ENCODE measurements at places on chromosomes 12 and 14.

GRCh38 chr12:5884285-5884684 lies 60.8 kb downstream of the ANO2 start:
- no peaks in the 10 kb centered on the region for H3K4me1 ChIP-seq
- no peaks in the 10 kb centered on the region for H3K36me3 ChIP-seq
- DNase-seq = no peak
- no peaks in the 10 kb centered on the region for H3K27me3 ChIP-seq

DNA sequence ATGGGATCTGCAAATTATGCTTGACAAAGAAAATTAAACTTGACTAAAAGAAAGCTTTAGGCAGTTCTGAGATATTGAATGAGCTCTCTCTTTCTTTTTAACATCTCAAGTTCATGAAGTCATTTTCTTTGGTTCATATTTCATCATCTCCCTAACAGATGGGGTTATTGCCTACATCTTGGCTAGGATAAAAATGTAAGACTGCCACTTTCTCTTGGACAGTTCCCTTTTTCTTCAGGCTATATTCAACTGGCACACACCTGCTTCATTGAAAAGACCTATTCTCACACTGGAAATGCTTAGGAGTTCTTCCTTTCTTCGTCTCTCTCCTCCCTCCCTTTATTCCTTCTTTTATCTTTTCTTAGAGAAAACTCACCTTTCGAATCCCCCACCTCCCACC lies 355.9 kb upstream of the SEL1L start:
- no peak overlapping the region for H3K27ac ChIP-seq
- no peaks in the 10 kb centered on the region for H3K4me1 ChIP-seq
- H3K27me3 ChIP-seq = no peaks in the 10 kb centered on the region
- DNase-seq = no peak
- no peak overlapping the region for H3K4me3 ChIP-seq

GRCh38 chr14:61813096-61813606 lies 50.9 kb downstream of the SNAPC1 start:
- DNase-seq = no peak
- peak overlapping the region; percentile 32 for H3K4me3 ChIP-seq
- H3K27ac ChIP-seq = no peak overlapping the region
- peaks cover 3% of the 10 kb centered on the region for H3K4me1 ChIP-seq
- H3K36me3 ChIP-seq = no peaks in the 10 kb centered on the region

DNA sequence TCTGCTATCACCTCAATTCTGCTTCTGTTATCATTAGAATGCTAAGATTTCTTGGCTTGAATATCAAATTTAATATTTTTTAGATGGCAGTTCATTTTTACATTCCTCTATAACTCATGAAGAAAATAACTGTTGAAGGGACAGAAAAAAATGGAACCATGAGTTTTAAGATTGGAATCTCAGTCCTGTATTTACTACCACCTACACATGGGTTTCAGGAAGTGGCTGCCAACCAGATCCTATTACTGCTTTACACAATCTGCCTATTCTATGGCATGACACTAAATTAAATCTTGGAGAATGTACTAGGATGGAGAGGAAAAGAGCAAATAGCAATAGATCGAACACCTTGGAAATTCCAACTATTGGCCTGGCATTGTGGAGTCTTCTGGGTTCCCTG lies 140.8 kb downstream of the DUSP6 start:
- H3K36me3 ChIP-seq = no peaks in the 10 kb centered on the region
- no peak for DNase-seq
- H3K4me3 ChIP-seq = no peak overlapping the region
- H3K27me3 ChIP-seq = no peaks in the 10 kb centered on the region

- no peak for DNase-seq
- H3K27me3 ChIP-seq = no peaks in the 10 kb centered on the region
- no peaks in the 10 kb centered on the region for H3K36me3 ChIP-seq
- no peak overlapping the region for H3K4me3 ChIP-seq
Observed at GRCh38 chr12:91695964-91696363, 449.7 kb downstream of the BTG1 start.

DNA sequence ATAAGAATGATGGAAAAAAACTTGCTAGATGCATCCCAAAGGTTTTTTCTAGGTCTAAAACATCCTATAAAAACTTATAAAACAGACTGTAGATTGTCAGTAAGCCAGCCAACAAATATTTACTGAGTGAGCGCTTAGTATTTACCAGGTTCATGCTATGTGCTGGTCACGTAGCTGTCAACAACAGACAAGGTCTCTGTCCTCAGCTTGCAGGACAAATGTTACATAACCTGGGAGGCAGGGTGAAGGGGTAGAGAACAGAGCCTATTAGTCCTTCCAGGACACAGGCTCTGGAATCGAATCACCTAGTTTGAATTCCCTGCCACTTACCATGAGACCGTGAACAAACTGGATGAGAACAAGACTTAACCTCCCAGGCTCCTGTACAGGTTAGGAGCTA lies 6.4 kb downstream of the NFYB start:
- H3K27me3 ChIP-seq = no peaks in the 10 kb centered on the region
- H3K4me1 ChIP-seq = peaks cover 2% of the 10 kb centered on the region
- no peak for DNase-seq
- H3K27ac ChIP-seq = no peak overlapping the region

- DNase-seq = no peak
- H3K36me3 ChIP-seq = no peaks in the 10 kb centered on the region
- H3K4me1 ChIP-seq = no peaks in the 10 kb centered on the region
- H3K27ac ChIP-seq = peak overlapping the region; percentile 80
- H3K27me3 ChIP-seq = no peaks in the 10 kb centered on the region
- H3K4me3 ChIP-seq = no peak overlapping the region
Observed at GRCh38 chr12:124481772-124482566, 85.4 kb downstream of the NCOR2 start.

DNA sequence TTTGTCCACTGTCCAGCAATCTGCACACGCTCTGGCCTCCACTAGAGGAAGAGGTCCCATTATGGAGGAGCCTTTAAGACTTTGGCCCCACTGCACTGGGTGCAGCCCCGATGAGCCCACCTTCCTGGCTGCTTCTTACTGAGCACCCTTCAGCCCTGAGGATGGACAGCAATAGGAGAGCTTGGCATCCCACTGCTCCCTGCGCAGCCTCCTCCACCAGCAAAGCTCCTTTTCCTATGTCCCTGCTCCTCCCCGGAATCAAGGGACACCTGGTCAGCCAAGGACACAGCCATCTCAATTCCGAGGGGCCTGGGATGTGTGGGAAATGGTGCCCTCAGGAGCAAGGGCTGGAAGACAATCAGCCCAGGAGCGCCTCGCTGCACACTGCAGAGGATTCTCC lies 94.7 kb downstream of the GCH1 start:
- no peaks in the 10 kb centered on the region for H3K36me3 ChIP-seq
- H3K4me1 ChIP-seq = no peaks in the 10 kb centered on the region
- no peak overlapping the region for H3K27ac ChIP-seq
- H3K27me3 ChIP-seq = no peaks in the 10 kb centered on the region

DNA sequence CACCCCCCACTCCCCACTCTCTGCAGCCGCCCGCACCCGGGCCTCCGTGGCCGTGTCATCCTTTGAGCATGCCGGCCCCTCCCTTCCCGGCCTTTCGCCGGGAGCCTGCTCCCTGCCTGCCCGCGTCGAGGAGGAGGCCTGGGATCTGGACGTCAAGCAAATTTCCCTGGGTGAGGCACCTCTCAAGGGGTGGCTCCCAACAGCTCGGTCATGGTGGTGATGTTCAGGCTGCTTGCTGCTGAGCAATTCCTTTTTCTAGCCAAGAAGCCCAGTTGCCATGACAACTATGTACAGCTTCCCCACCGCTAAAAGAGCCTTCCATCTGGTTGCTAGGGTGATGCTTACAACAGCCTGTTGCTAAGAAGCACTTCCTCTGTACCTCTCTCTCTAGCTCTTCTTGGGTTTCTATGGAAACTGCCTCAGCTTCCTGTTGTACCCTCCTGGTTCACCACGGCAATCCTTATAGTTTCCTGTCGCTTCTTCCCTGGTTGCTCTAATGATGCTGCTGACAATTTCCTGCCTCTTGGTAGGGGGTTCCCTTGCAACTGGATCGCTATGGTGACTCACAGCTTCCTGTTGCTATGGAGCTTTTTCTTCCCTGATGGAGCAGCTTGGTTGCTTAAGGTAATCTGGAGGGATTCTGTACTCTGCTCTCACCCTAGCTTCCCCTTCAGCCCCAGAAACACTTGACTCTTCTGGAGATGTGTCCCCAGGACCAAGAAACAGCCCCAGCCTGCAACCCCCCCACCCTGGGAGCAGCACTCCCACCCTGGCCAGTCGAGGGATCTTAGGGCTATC lies 11.0 kb downstream of the ZNF219 start:
- H3K4me3 ChIP-seq = no peak overlapping the region
- no peaks in the 10 kb centered on the region for H3K4me1 ChIP-seq
- H3K27ac ChIP-seq = no peak overlapping the region
- no peak for DNase-seq

- no peak overlapping the region for H3K27ac ChIP-seq
- no peak for DNase-seq
- peak overlapping the region; percentile 94 for H3K4me3 ChIP-seq
- H3K27me3 ChIP-seq = no peaks in the 10 kb centered on the region
- H3K4me1 ChIP-seq = no peaks in the 10 kb centered on the region
Observed at GRCh38 chr14:60251877-60252276, 2.9 kb downstream of the PPM1A start.

DNA sequence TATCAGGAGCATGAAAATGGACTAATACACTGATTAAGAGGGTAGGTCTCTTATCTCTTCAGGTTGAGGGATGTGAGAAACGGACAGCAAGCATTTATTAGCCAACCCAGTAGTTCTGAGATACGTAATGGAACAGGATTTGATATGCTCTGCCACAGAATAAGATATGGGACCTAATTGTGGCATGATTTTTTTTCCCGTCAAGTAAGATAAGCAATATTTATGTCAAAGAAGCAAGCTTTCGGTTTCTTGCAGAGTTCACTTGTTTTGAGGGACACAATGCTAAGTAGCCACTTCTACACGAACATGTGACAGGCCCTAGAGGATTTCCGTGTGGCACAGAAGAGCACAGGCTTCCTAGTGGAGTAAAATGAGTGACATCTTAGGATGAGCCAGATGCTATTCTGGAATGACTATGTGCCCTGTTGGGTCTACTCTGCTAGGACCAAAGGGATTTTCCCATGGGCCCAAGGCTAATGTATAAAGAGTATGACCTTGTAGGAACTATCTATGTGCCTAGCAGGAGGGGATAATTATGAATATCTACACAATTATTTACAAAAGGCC lies 57.9 kb downstream of the SLC38A1 start:
- peak overlapping the region; percentile 39 for H3K27ac ChIP-seq
- no peaks in the 10 kb centered on the region for H3K4me1 ChIP-seq
- no peaks in the 10 kb centered on the region for H3K36me3 ChIP-seq
- H3K4me3 ChIP-seq = no peak overlapping the region
- H3K27me3 ChIP-seq = no peaks in the 10 kb centered on the region

DNA sequence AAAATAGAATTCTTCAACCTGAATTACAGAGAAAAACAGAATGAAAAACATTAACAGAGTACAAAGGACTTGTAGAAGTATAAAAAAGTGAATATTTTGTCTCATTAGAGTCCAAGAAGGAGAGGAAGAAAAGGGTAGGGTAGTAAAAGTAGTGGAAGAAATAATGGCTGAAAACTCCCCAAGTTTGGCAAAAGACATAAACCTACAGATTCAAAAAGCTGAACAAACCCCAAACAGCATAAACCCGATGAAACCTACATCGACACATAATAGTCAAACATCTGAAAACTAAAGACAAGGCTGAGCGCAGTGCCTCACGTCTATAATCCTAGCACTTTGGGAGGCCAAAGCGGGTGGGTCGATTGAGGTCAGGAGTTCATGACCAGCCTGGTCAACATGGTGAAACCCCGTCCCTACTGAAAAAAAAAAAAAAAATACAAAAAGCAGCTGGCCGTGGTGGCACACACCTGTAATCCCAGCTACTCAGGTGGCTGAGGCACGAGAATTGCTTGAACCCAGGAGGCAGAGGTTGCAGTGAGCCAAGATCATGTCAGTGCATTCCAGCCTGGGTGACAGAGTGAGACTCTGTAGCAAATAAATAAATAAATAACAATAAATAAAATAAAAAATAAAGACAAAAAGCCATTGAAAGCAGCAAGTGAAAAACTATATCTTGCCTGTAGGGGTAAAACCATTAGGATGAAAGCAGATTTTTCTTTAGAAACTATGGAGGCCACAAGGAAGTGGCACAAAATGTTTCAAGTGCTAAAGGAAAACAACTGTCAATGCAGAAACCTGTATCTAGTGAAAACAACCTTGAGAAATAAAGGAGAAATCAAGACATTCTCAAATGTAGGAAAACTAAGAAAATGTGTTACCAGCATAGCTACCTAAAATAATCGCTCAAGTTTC lies 11.4 kb downstream of the TIMM9 start:
- peaks cover 3% of the 10 kb centered on the region for H3K36me3 ChIP-seq
- H3K4me3 ChIP-seq = no peak overlapping the region
- H3K27me3 ChIP-seq = no peaks in the 10 kb centered on the region
- H3K4me1 ChIP-seq = no peaks in the 10 kb centered on the region

DNA sequence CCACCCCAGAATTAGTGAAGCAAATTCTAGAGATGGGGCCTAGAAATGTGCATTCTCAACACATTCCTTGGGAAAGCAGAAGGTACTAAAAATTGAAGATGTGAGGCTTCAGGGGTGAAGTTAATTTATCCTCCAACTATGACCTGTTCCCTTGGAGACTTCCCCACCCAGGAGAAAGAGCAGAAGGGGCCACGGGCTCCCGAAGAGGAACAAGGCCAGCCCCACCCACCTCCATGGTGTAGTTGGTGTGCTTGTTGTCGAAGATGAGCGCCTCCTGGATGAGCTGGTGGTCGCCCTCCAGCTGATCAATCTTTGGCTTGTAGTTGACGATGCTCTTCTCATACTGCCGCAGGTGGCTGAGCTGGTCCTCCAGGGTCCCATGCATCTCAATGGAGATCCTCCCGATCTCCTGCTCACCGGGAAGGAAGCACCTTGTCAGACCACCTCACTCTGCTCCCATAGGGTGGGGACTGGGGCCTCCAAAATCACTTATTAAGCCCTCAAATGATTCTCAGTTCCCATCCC lies 87.8 kb upstream of the ZFP36L1 start:
- H3K27me3 ChIP-seq = no peaks in the 10 kb centered on the region
- H3K4me1 ChIP-seq = no peaks in the 10 kb centered on the region
- no peak overlapping the region for H3K4me3 ChIP-seq
- DNase-seq = no peak
- H3K36me3 ChIP-seq = peaks cover 11% of the 10 kb centered on the region

DNA sequence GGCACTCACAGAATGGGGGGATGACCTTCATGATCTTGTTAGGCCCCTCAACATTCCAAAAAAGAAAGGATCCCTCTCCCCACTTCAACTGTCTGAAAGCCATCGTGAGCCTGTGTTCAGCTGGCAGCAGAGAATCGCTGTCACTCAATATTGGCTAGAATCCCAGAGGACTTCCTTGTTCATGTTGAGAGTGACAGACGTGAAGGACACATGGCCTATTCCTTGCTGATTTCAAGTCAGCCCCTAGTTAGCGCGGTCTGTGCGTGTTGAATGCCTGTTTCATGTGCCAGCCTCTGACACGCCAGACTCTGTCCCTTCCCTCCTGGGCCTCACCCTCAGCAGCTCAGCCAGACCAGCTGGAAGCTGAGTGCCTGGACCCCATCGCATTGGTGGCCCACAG lies 43.1 kb downstream of the DNAH10 start:
- no peaks in the 10 kb centered on the region for H3K27me3 ChIP-seq
- no peaks in the 10 kb centered on the region for H3K36me3 ChIP-seq
- DNase-seq = no peak
- no peak overlapping the region for H3K4me3 ChIP-seq
